ENCODE measurements at places on chromosomes 6 and 20.

DNA sequence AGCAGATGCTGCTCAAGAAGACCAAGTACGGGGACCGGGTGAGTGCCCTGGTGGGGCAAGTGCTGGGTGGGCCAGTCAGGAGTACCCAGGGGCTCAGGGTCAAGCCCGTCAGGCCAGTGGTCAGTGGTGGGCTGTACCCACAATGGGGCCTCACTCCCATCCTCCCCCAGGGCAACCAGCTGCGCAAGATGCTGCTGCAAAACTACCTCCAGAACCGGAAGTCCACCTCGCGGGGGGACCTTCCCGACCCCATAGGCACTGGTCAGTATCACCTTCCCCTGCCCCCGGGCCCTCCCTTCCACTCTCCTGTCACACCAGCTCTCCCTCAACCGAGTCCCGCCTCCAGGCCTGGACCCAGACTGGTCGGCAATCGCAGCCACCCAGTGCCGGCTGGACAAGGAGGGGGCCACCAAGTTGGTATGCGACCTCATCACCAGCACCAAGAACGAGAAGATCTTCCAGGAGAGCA, 27.0 kb downstream of the UQCC2 start:
- no peak for DNase-seq

GRCh38 chr20:50339466-50339901, 148.9 kb downstream of the CEBPB start:
- no peak for DNase-seq

GRCh38 chr6:145075425-145075824, 659.9 kb downstream of the EPM2A start:
- no peak for DNase-seq

DNA sequence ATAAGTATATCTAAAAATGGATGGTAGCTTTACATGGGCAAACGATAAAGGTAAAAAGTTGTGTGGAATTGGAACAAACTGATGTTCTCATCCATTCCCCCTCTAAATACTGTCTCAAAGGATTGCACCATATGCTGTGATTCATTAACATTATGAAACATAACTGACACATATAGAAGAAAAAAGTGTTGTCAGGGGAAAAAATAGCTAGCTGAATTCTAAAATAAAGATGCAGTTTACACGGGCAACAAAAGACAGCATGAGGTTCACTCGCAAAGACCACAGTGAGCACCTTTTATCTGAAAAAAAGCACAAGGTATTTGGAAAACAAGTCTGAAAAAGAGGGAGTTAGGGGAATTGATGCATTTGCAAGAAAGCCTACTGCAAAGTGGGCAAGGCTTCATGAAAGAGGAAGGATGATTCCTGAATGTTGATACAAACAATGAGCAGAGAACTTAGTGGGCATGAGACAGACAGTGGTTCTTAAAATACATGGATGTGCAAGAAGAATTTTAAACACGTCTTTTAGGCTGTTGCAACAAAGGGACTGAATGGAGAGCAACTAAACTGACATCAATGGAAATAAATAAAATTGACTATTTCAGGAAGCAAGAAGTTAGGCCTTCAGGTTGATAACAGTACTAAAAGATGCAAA, 280.9 kb downstream of the KIF16B start:
- DNase-seq, result no peak

DNA sequence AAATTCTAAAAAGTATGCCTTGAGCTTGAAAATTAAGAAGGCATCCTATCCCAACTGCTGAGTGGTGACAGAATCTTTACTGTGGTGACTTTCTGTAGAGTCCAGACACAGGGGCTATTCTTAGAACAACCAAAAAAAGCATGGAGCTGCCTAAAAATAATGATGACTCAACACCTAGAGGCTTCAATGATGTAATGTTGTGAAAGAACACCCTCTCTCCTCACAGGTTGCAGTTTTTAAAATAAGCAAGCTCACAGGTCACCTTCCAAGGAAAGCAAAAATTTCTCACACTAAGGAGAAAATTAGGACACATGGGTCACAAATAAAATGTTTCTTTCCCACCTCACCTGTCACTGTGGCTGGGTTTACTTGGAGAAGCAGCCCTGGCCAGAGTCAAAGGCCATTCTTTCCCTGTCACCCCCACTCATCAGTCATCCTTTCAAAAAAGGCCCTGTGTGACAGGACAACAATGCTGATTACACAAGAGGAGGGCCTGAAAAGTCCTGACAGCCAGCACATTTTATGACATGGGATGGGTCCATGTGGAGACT, 53.5 kb downstream of the RCAN2 start:
- no peak for DNase-seq

GRCh38 chr20:20334489-20334888, 33.4 kb upstream of the INSM1 start:
- DNase-seq, result no peak

GRCh38 chr20:62959101-62959971, 6.8 kb downstream of the SLC17A9 start:
- DNase-seq, result no peak

DNA sequence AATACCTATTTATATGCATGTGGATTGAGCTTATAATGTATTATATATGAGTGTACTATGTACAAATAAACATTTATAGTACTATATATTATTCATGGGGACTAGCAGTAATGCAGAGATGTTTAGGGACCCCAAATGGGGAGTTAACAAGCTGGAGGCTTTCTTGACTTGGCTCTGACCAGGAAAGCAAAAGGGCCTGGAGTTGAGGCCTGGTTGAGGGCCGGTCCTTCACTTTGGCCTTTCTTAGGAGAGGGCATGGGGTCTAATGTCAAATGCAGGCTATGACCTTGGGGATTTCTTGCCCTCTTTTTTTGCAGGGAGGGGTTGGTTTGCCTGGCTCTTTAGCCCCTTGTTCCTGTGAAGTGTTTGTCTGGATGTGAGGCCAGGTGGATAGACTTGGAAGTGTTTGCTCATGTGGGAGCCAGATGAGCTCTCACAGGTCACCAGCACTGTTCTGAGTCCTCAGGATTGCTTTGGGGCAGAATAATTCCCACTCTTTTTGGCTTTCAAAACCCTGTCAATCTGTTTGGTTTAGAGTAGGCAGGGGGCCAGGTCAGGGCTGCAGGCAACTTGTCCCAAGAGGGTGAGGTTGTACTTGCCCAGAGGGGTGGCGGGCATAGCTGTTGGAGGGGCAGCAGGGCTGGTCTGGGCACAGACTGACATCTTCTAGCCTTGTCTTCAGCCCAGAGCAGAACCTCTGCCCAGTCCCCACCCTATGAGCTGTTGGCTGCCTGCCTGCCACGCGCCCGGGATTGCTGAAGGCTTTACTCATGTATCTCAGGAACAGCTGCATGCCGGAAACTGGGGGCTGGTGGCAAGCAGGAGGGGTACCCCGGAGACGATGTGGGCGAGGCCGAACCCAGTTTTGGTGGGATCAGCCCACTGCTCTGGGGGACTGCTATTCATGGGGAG, 14.6 kb downstream of the TJAP1 start:
- no peak for DNase-seq

DNA sequence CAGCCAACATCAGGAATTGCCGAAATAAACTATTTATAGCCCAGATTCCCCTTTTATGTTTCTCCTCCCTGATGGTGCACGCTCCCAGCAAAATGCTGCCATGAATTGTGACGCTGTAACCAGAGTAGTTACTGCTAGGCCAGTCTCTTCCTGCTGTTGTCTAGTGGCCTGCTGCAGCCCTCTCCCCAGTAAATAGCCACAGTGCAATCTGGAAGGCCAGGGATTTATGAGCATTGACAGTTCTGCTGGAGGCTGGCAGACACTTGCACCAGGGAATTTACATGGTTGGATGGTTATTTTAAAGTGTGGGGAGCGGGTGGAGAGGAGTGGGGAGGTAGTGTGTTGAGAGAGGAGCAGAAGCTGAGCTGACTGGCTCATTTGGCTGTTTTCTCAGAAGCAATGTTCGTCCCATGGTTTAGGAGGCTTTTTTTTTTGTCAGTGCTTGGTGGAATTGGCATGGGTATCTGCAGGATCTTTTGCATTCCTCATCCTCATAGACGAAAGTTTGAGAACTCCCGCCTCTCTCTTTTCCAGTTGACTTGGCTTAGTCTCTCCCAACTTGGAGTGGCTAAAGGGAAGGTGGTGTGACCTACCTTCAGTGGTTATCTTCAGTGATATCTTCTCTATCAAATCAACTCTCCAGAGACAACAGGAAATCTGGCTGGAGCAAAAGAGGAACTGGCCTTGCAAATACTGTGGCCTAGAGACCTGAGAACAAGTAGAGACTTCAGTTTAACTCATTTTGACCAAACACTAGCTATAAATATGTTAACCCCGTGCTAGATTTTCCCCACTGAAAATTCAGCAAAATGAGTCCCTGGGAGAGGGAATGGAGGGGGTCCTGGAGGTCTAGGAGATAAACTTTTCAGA, 99.3 kb upstream of the VSTM2L start:
- DNase-seq, result no peak

DNA sequence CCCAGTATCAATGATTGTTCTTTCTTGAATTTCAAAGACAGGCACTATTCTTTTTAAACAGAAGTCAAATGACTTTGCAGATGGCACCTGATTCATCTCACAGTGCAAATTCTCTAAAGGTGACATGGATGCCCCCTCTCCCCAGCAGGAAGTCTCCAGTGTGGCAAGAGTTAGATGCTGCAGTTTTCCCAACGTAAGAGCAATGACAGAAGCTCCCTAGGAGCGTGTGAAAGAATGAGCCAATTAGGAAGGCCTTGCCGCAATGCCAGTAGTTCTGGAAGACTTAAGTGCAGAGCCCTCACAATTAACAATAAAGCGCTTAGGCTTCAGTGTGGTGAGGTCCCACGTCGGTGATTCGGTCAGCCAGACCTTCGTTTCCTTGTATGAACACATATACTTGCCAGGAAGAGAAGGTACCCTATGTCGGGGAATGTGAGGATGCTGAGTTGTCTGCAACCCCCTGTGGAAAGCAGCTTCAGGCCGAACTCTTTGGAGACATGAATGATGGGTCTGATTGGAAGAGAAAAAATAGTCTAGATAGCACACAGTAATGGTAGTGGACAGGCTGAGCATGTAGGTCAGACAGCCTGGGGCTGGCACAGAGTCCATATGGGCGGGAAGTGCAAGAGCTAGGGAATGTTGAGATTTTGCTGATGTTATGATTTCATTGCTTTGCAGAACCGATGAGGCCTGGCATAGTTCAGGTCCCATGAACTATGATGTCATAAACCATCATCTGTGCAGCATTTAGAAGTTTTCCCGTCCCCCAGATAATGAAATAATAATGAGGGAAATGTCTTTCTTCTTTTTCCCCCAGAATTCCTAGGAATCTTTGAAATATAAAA, 132.6 kb downstream of the PHACTR1 start:
- DNase-seq, result no peak

DNA sequence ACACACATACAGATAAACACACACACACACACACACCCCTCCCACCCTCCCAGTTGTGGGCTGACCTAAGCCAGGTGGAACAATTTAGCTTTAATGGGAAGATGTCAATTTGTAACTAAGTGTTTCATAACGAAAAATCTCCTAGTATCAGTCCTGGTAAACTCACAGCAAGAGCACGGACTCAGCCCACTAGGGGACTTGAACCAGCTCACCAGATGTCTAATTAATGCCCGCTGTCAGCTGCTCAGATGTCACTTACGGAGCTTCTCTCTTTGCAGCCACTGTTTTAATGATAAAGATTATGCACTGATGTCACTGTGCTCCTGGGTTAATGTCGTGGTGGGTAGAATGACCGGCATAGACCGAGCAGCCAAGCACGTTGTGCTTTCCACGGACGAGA, 116.6 kb upstream of the INSM1 start:
- no peak for DNase-seq

DNA sequence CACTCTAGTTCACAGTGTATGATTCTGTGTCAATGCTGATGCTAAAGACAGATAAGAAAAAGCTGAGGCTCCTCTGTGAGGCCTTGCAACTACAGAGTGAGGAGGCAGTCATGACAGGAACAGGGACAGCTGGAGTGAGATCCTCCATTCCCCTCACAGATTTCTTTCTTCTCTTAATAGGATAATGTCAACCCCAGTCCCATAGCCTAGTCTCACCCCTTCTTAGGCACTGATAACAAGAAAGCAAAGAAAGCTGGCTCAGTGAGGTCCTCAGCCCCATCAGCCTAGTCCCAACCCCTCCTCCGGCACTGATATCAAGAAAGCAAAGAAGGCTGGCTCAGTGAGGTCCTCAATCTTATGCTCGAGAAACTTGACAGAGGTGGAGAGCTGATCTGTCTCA, 2.1 kb upstream of the PTCHD4 start:
- no peak for DNase-seq

DNA sequence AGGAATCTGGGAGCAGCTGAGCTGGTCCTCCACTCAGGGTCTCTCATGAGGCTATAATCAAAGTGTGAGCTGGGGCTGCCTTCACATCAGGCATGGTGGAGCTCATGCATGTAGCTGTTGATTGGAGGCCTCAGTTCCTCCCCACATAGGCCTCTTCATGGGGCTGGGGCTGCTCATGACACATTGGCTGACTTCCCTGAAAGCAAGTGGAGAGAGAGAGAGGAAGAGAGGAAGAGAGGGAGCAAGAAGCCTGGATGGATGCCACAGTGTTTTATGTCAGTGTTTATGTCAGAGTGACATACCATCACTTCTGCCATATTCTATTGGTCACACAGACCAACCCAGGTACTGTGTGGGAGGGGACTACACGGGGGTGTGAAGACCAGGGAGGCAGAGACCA, 43.8 kb downstream of the EYA2 start:
- DNase-seq, result no peak

- no peak for DNase-seq
Measured at GRCh38 chr6:41713159-41713649, 22.2 kb downstream of the TFEB start.

- DNase-seq, result no peak
Measured at GRCh38 chr20:63178446-63178820, 37.5 kb downstream of the YTHDF1 start.

DNA sequence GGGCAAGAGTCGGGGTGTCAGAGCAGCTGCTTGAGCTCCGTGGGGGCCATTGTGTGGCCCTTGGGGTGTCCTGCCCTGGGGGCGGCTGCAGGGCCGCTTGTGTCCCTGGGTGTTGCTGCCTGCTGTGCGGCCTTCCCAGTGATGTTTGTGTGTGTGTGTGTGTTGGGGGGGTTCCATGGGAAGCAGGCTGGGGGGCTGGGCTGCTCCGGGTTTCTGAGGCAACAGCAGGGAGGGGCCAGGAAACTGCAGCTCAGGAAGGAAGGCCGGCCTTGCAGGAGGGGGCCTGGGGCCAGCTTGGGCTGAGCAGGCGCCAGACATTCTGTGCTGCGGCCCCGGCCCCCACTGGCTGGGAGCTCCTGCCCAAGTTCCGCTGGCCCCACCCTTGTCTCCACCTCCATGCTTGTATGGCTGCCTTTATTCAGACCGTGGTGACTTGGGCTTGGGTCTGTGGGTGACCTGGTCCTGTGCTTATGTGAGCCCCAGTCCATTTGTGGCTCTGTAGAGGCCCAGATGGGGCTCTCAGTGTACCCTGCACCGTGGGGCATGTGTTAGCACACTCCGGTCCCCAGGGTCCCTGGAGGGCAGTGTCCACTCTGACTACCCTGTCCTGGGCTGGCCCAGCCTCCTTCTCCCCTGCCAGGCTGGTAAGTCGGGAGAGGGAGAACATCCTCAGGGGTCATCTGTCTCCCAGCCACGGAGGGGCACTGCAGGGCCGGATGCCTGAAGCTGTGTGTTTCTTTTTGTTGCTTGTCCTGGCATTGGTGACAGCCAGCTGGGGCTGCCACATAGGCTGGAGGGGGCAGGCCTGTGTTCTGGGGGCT, 4.6 kb upstream of the SOX18 start:
- no peak for DNase-seq
